ENCODE measurements at places on chromosomes 7 and 10. TPM values are rescaled to one million over a fixed set of nuclear protein-coding genes. Genes with fewer than 3 reads are reported as not detected.

CTAGE4 gene
- total RNA-seq: 1.4 TPM

SPDYE17 gene
- total RNA-seq: not detected

TET1 gene
- total RNA-seq: 3.7 TPM

MYL10 gene
- not detected for total RNA-seq

CELF2 gene
- 181 TPM for total RNA-seq

PPP1R17 gene
- not detected for total RNA-seq

BBIP1 gene
- total RNA-seq: 24.2 TPM

TRIL gene
- not detected for total RNA-seq

ARHGAP21 gene
- total RNA-seq: 27.4 TPM

BNIP3 gene
- total RNA-seq: 59.0 TPM

FEZF1 gene
- total RNA-seq: not detected

PDE1C gene
- total RNA-seq: not detected

GPR85 gene
- not detected for total RNA-seq

NPC1L1 gene
- not detected for total RNA-seq

SKIDA1 gene
- 0.12 TPM for total RNA-seq

PRKRIP1 gene
- 31.9 TPM for total RNA-seq

CLCN1 gene
- not detected for total RNA-seq

PTF1A gene
- total RNA-seq: not detected

SUN1 gene
- total RNA-seq: 76.8 TPM

MYPN gene
- total RNA-seq: not detected

NKX2-3 gene
- not detected for total RNA-seq

CNPY1 gene
- total RNA-seq: not detected

MEIG1 gene
- 0.82 TPM for total RNA-seq

LRMDA gene
- not detected for total RNA-seq

LGI1 gene
- total RNA-seq: not detected

TUBAL3 gene
- not detected for total RNA-seq

OR2A1 gene
- 0.17 TPM for total RNA-seq

HSPA12A gene
- not detected for total RNA-seq
